ENCODE measurements at places on chromosomes 4 and X. TPM values are rescaled to one million over a fixed set of nuclear protein-coding genes. Genes with fewer than 3 reads are reported as not detected.
A peak's percentile ranks its signal among the peaks of the same experiment; 100 is the strongest.

GRCh38 chr4:158008551-158009218 lies 164.1 kb downstream of the GASK1B start:
- no peak for DNase-seq

Gene CDKL5
- total RNA-seq = 3.7 TPM

DNA sequence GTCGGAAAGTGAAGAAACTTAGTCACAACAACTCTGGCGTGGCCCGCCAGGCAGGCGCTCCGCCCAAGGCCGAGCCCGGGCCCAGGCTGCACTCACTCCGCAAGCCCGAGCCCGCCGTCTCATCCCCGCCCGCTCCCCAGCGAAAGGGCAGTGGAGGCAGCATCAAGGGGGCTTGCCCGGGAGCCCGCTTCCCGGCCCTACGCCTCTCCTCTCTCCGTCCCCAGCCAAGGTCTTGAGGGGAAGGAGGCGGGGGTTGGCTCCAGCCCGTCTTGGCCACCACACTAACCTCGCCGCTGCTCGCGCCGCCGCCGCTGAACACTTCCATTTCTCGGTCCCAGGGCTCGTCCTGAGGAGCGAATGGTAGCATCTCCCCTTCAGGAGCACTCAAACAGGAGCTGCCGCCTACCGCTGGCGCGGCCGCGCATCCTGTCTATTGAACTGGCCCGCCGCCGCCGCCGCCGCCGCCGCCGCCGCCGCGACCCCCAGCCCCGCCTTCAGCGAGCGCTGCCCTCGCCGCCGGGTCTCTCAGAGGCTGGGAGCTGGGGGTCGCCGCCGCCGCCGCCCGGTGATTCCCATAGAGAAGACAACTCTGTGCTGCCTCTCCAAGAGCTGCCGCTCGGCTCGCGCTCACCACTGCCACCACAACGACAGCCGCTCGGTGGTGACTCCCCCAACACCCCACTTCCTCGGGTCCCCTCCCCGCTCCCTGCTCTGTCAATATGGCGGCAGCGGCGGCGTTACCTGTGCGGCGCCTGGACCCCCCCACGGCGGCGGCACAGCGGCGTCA lies at the start of gene RPS6KA6:
TSS of gene RPS6KA6 (minus strand) at position 667 of the 787 bp plus-strand sequence. CDS start at position 367, 300 bp downstream.
- DNase-seq = peak; percentile 38

Gene TRIM60
- not detected for total RNA-seq

Gene ZNF157
- 1.4 TPM for total RNA-seq

DNA sequence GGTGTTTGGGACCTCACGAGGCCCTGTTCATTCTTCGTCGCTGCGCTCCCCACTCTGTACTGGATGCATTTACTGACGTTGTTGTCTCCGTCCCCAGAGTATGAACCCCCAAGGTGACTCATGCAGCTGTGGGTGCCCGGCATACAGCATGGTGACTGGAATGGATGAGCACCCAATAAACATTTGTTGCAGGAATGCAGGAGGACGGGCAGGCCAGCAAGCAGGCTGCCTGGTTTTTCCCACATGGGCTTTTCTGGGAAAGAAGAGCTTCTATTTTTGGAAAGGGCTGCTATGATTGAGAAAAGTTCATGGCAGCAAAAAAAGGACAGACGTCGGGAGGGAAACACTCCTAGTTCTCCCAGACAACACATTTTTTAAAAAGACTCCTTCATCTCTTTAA lies 893 bp upstream of the SOD3 start:
- no peak for DNase-seq

Gene CYBB
- not detected for total RNA-seq

DNA sequence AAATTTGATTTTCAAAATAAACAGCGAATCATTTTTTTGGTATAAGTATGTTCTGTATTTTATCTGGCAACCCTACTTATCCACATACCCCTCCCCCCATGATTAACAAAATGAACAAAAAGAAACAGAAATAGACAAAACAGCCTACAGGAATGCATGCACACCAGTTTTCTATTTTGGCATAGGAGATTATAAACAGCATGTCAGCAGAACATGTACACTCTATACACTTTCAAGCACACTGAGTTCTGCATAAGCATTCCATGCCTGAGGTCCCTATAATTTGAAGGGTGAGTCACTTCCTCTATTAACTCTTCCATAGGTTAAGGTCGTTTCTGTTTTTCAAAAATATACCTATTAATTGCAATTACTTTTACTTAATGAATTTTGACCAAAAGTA lies 28.0 kb upstream of the ZNF280C start:
- DNase-seq = no peak

DNA sequence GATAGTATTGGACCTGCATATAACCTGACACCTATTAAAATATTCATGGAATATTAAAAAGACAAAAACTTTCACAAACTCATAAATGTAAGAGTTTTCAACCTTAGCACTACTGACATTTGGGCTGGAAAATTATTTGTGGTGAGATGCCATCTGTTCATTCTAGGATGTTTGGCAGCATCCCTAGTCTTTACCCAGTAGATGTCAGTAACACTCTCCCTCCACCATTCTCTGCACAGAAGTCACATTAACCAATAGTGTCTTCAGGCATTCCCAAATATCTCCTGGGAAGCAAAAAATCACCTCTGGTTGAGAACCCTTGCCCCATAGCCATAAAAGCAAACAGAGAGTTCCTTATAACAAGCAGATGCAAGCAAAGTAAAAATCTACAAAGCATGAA lies 41.4 kb upstream of the NDST4 start:
- DNase-seq = no peak

Gene TMEM31
- total RNA-seq = 2.0 TPM

Gene ETNPPL
- total RNA-seq = 0.23 TPM

DNA sequence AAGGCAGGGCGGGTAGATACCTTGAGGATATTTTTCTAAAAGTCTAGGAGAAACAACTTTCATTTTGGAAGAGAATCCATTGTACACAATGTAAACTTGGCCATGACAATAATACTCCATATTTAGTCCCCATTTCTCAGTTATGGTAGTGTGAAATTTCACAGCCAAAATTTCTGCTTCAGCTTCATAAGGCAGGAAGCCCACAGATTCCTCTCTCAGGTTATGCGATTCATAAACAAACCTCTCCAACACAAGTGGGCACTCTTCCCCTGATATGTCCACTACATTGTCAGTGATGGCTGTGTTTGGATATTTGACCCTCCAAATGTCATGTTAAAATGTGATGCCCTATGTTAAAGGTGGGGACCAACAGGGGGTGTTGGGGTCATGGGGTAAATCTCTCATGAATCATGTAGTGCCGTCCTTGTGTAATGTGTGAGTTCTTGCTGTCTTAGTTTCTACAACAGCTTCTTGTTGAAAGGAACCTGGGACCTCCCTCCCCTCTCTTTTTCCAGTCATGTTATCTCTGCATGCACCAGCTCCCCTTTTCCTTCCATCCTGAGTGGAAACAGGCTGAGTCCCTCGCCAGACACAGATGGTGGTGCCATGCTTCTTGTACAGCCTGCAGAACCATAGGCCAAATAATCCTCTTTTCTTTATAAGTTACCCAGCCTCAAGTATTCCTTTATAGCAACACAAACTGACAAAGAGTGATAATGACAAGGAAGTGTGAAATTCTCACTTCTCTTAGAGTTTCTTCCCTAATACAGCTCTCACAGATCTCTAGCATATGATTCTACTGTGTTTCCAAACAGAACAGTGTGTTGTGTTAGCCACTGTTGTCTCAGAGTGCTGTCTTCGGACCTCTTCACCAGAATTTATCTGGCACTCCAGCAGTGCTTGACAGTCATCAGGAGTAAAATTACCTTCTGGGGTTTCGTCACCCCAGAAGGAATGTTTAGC lies 598.4 kb upstream of the GNPDA2 start:
- DNase-seq = no peak

DNA sequence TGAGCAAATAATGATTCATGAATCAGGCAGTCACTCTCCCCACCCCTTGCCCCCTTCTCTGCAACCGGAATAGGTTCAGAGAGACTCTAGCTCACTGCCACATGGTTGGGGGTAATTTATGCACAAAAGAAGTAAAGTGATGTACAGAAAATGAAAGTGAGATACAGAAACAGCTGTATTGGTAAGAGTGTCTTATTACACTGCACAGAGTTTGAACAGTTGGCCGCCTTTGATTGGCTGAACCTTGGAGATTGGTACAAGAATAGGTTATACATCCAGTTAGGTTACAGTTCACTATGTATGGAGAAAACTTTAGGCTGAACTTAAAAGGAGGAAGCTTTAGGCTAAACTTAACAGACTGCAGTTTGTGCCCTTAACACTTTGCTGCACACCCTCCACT lies 34.6 kb upstream of the DIAPH2 start:
- DNase-seq = no peak
